SK-N-SH (cell line): ENCODE measurements at places on chromosomes 7 and 10. TPM values are rescaled to one million over a fixed set of nuclear protein-coding genes. Genes with fewer than 3 reads are reported as not detected.

- no peak overlapping the region for H3K4me3 ChIP-seq
- H3K27me3 ChIP-seq = no peaks in the 10 kb centered on the region
- H3K4me1 ChIP-seq = peaks cover 35% of the 10 kb centered on the region
- no peak for DNase-seq
- H3K27ac ChIP-seq = no peak overlapping the region
Measured at GRCh38 chr10:110841767-110842267, 29.9 kb upstream of the PDCD4 start.

GRCh38 chr10:32905466-32905865 is 52.6 kb downstream of the ITGB1 start:
- H3K27ac ChIP-seq = no peak overlapping the region
- H3K27me3 ChIP-seq = no peaks in the 10 kb centered on the region
- no peaks in the 10 kb centered on the region for H3K4me1 ChIP-seq
- peaks cover 88% of the 10 kb centered on the region for H3K36me3 ChIP-seq
- H3K4me3 ChIP-seq = no peak overlapping the region

GRCh38 chr7:55420530-55420929 is 55.4 kb downstream of the LANCL2 start:
- peaks cover 2% of the 10 kb centered on the region; the same call in 1 of the 2 replicates for H3K4me1 ChIP-seq
- no peak for DNase-seq
- H3K27ac ChIP-seq = no peak overlapping the region
- H3K36me3 ChIP-seq = peaks cover 6% of the 10 kb centered on the region

GRCh38 chr10:121639416-121639815 is 41.2 kb upstream of the FGFR2 start:
- H3K36me3 ChIP-seq = no peaks in the 10 kb centered on the region
- no peak overlapping the region for H3K4me3 ChIP-seq
- no peak for DNase-seq
- no peaks in the 10 kb centered on the region for H3K27me3 ChIP-seq

DNA sequence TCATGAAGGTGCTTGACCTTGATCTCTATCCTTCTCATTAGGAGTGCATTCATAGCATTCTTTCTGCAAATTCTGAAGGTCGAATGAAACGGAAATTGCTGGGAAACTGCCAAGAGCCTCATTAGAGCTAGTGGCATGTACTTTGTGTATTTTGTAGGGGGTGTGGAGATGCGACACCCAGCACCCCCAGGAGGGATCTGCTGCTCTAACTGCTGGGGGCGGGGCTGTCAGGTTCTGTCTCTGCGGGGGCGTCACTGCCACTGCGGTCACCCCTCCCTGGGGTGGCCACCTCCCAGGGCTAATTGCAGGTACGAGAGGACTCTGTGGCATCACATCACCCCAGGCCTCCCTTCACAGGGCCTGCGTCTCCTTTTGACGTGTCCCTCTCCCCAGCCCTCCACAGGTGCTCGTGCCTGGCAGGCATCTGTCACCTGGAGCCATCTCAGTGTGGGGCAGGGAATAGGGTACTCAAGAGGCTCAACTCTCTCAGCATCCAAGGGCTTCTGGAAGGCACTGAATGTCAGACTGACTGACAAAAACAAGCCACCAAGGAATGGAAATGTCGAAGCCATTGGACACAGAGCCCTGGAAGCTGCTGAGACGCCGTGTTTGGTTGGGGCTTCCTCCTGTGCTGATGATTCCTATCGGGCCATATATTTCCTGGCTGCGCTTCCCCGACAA is 151.1 kb downstream of the ACTR3B start:
- H3K27ac ChIP-seq = no peak overlapping the region
- no peaks in the 10 kb centered on the region for H3K4me1 ChIP-seq
- H3K36me3 ChIP-seq = no peaks in the 10 kb centered on the region
- H3K27me3 ChIP-seq = no peaks in the 10 kb centered on the region
- DNase-seq = no peak

DNA sequence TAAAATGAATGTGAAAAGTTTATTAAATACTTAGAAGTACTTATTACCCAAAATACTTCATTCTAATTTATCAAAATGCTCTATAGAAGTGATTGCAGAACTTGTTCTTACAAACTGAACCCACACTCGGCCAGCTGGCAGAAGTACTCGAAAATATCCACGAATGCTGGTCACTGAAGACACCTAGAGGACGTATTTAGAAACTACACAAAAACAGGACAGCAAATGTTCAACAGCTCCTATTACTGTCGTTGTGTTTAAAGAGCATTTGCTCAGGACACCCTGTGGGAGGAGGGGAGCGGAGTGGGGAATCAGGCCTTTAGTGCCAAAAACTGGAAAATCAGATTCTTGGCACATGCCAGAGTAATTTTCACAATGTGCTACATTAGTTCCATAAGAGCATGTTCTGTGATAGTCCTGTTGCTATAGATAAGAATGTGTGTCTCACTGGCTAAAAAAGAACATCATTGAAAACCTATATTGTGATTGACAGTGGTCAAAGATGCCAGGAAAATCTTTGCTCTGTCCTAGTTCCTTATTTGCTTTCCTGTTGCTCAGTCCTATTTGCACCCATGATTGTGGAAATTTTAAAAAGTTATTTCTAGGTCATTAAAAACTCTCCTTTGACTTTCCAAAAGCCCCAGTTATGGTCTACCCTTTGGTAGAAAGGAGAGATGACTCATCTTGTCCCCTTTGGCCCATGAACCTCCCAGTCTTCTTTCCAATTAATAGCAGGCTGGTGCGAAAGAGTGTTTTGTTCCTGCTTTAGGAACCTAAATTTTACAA is 49.0 kb upstream of the NRBF2 start:
- no peaks in the 10 kb centered on the region for H3K36me3 ChIP-seq
- H3K4me3 ChIP-seq = no peak overlapping the region
- no peak overlapping the region for H3K27ac ChIP-seq
- no peaks in the 10 kb centered on the region for H3K4me1 ChIP-seq

DNA sequence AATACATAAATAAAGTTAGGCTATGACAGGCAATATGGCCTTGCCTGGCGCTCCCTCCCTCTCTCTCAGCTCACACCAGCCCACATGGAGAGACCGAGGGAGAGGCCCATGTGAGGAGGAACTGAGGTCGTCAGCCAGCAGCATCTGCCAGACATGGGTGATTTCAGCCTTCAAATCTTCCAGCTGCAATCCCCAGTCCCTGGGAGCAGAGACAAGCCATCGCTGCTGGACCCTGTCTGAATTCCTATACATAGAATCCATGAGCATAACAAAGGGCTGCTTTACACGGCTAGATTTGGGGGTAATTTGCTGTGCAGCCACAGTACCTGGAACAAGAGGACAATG is 35.6 kb downstream of the ANKRD16 start:
- no peaks in the 10 kb centered on the region for H3K27me3 ChIP-seq
- no peak overlapping the region for H3K27ac ChIP-seq
- H3K4me3 ChIP-seq = no peak overlapping the region
- DNase-seq = no peak
- H3K36me3 ChIP-seq = no peaks in the 10 kb centered on the region

SKIDA1 gene
- polyA plus RNA-seq = 0.38 and 0.47 TPM in 2 replicates

CCDC172 gene
- not detected in 2 replicates for polyA plus RNA-seq
